ENCODE measurements at places on chromosomes 6 and 20.
A peak's percentile ranks its signal among the peaks of the same experiment; 100 is the strongest.

- DNase-seq: no peak
Observed at GRCh38 chr20:49681850-49682216, 31.8 kb downstream of the B4GALT5 start.

- no peak for DNase-seq
Observed at GRCh38 chr20:50534567-50534966, 24.4 kb downstream of the PTPN1 start.

DNA sequence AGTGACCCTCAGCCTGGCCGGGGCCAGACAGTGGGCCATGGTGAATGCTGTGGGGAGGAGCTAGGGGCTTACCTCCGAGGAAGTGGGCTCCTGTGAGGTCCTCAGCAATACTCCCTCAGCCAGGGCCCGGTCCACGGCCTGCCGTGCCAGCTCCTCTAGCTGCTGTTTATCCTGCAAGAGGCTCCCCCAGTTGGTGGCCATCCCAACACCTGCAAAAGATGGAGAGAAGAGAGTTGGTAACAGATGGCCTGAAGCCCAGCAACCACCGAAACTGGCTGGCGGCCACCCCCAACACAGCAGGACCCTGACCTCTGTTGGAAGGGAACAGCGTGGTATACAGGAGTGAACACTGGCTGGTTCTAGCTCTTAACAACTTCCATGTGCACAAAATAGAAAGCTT, 4.0 kb downstream of the GSS start:
- no peak for DNase-seq

- DNase-seq: peak; percentile 5
Observed at GRCh38 chr6:79868098-79868722, 79.1 kb downstream of the ELOVL4 start.

DNA sequence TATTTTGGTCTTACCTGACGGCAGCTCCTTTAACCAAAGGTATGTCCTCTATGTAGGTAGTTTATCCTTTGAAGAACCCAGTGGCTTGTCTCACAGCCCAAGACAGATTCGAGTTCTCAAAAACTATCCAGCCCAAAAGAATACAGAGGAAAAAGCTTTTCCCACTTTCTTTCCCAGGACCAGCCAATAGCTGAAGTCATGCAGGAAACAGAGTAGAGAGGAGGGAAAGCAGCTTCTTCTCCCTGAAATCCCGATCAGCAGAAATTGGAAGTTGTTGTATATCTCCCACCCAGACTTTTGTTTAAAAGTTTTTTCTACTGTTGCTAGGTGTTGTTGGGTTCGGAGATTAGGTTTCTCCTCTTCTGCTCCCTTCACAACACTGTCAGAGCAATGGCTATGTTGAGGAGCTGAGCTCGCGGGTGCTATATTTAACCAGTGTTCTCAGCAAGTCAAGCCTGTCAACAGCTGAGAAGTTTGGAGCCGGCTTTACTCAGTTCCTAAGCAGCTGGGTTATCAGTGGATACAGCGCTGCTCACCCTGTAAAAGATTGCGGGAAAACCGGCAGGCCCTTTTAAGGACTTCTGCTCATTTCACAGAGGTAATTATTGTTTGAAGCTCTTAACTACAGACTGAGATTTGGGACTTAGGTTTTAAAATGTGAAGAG, at the start of gene FILIP1:
TSS of gene FILIP1 (minus strand) at position 401 of the 665 bp plus-strand sequence. CDS start 78,828 bp downstream, outside the sequence.
- DNase-seq: no peak

DNA sequence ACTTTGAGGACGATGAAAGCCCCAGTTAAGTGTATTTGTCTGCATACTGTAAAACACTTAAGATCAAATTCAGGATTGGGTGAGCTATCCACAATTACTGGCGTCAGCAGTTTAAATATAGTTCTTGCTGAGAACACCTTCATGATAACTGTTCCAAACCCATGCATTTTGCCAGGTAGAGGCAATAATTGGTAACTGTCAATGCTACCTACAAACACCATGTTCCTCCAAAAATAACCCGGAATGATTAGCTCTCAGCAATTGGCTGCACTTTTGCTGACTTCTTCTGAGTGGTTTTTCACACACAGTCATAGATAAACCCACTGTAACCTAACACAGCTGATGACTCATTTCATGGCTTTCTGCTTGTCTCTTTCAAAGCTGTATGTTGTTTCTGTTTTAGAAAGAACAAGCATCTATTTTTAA, 1358.6 kb upstream of the GJE1 start:
- DNase-seq: no peak

- DNase-seq: peak; percentile 9
Observed at GRCh38 chr20:50663095-50663821, 28.1 kb downstream of the RIPOR3 start.

- no peak for DNase-seq
Observed at GRCh38 chr6:35491558-35492257, 5.2 kb downstream of the TEAD3 start.

DNA sequence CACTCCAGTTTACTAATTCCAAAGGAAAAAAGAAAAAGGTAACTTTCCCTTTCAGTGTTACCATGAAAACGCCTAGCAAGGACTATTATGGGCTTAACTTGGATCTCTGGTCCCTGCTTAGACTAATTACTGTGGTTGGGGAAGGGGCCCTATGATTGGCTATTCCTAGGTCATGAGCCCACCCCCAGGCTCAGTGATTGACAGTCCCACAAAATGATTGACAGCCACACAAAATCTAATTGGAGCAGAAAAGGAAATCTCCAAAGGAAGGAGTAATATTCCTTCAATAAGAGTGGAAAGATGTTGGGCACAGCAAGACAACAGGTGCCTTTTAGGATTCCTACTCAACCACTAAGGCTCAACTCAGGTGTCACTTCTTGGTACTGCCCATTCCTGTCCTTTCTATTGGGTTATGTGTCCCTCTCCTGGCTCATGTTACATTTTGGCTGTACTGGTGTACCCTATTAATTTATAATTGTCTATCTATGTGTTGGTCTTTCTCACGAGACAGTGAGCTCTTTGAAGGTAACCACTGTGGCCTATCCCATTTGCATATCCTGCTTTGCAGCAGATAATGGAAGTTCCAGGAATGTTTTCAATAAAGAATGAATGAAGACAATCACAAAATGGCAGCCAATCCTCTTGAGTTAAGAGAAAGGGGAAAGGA, 5.5 kb upstream of the UTRN start:
- no peak for DNase-seq

DNA sequence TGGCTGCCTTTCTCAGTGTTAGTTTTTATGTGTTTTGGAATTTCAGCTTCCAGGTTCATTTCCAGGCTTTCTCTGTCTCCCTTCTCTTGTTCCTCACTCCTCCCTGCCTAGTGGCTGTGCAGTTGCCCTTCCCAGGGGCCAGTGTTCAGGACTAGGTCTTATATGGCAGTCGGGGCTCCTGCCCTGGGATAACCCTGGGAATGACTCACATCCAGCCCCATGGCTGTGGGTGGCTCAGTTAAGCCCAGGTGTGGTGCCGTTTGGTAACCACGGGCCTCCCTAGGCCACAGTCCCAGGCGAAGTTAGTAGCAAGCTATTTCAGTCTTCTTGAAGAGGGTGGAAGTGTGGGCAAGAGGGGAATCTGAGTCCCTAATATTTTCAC, 57.4 kb upstream of the DDR1 start:
- DNase-seq: peak; percentile 37

- no peak for DNase-seq
Observed at GRCh38 chr6:108699290-108700041, 138.7 kb downstream of the FOXO3 start.

DNA sequence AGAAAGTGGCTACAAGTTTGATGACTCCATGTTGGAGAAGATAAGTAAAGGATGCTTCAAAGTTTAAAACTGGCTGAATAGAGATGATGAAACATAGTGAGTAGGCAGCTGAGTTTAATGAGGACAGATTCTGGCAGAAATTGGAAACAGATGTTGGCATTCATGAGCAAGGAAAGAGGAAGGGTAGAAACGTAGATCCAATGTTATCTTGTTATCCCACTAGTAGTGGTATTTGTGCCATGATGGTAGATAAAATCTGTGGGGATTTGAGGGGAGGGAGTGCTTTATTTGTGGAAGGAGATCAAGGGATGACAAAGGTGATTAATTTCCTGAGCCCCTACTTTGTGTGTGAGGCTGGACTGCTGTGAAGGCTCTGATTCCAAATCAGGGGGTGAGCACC, 69.5 kb downstream of the MRAP2 start:
- no peak for DNase-seq

- no peak for DNase-seq
Observed at GRCh38 chr6:131208787-131209186, 73.5 kb downstream of the AKAP7 start.

- no peak for DNase-seq
Observed at GRCh38 chr6:36818756-36819155, 20.5 kb downstream of the CPNE5 start.

DNA sequence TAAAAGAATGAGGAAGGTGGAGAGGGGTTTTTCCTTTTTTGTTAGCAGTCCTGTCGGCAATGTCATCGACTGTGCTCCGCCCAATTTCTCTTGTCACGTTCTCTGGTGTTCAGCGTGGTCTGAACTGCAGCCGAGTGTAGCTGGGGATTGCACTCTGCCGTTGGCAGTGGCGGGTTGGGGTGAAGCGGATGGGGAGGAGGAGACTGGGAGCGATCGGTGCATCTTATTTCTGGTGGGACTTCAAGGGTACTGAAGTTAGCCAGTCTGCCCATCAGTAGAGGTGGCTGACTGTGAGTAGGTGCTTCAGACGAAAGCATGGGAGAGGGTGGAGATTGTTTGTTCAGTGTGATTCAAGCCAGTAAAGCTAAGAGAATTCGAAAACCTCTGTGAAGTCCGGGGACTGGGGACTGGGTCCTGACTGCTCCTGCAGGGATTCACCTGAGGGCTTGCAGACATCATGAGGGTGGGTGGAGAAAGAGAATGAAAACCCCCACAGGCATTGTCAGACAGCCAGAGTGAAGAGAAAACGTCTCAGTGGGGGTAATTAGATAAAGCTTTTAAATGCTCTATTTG, 5.1 kb downstream of the RREB1 start:
- DNase-seq: peak; percentile 27

GRCh38 chr6:141884850-141885249, 247.9 kb upstream of the GJE1 start:
- DNase-seq: no peak

GRCh38 chr6:2959909-2960719, 11.3 kb downstream of the SERPINB6 start:
- DNase-seq: no peak

GRCh38 chr20:23114018-23114417, 27.9 kb upstream of the CD93 start:
- DNase-seq: no peak

DNA sequence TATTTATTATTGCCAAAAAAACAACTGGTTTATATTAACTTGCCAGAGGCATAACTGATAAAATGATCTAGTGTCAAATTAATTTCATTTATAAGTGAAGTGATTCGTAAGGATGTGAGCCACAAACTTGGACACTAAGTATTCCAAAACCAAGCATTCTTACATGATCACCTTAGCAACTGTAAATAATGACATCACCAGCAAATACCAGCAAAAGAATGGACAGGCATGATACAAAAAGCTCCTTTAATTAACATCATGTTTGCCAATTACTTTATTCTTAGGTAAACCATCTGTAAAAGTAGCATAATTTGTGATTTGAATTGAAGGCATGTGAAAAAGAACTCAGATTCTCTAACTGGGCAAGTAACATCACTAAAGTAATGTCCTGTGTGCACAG, 17.2 kb upstream of the FNDC1 start:
- no peak for DNase-seq
